ENCODE measurements at places on chromosomes 2 and 18.

DNA sequence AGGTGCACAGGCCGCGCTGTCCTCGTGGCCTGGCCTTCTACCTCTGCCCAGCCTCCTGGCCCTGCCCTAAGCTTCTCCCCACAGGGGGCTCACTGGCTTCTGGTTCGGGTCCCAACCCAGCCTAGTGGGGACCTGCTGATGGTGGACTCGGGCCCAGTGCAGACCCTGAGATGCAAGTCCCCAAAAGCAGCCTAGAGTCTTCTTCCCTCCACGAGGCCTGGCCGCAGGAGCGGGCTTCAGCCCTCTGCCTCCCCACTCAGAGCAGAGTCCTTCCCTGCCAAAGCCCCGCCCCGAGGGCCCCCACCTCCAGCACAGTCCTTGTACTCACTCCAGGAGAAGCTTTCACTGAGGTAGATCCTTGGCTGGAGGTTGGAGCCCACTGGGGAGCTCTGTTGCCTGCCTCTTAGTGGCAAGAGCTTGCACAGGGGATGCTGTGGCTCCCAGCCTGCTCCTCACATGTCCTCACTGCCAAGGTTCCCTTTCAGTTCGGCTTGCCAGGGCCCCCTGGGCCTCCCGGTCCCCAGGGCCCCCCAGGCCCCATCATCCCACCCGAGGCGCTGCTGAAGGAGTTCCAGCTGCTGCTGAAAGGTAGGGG is 3.6 kb downstream of the ERFE start:
- DNase-seq = no peak

- no peak for DNase-seq
These were observed 109.9 kb downstream of the PDE1A start for GRCh38 chr2:182316950-182317349.

GRCh38 chr2:8573942-8574195 is 108.0 kb upstream of the ID2 start:
- DNase-seq = no peak

- DNase-seq = no peak
These were observed 424.0 kb upstream of the SPRED2 start for GRCh38 chr2:65856423-65856822.

DNA sequence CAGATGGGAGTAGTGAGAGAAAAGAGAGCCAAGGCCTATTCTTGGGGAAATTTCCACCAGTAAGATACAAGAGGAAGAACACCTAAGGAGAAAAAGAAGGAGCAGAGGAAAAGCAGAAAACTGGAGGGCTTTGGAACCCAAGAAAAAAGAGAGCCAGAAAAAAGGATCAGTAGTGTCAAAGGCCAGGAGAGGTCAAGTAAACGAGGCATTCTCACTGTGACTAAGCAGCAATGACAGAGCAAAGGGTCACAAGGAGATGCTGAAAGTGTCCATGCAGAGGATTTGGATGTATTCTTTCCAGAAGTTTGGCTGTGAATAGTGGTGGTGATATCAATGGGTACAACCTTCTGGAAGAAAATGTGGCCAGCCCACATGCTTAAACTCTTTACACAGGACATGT is 109.5 kb downstream of the DYNAP start:
- no peak for DNase-seq

GRCh38 chr2:165899311-165899710 is 54.3 kb downstream of the TTC21B start:
- no peak for DNase-seq

- no peak for DNase-seq
These were observed 2.7 kb upstream of the TGIF1 start for GRCh38 chr18:3447068-3447894.

- no peak for DNase-seq
These were observed 514.8 kb upstream of the HNMT start for GRCh38 chr2:137449454-137449853.

GRCh38 chr2:207480521-207481040 is 49.2 kb upstream of the CREB1 start:
- no peak for DNase-seq

DNA sequence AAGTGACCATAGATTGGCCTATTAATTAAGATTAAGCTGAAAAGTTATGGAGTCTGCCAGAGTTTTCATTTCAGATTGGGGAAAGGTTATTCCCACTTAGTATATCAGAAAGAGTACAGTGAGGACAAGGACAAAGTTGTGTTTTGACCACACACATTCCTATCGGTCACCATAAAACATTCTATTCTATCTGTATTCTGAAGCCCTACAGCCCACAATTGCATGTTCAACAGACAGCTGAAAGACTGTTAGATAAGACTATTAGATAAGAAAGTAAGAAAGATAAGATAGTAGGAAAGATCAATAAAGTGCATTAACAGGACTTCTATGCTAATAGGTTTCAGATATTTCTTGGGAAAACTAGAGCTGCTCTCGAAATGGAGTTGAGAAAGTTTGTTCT is 26.7 kb upstream of the ACYP2 start:
- DNase-seq = no peak

- DNase-seq = no peak
These were observed 250.5 kb upstream of the NETO1 start for GRCh38 chr18:73118121-73118816.

- DNase-seq = no peak
These were observed 173.9 kb downstream of the RNF152 start for GRCh38 chr18:61718944-61719343.

DNA sequence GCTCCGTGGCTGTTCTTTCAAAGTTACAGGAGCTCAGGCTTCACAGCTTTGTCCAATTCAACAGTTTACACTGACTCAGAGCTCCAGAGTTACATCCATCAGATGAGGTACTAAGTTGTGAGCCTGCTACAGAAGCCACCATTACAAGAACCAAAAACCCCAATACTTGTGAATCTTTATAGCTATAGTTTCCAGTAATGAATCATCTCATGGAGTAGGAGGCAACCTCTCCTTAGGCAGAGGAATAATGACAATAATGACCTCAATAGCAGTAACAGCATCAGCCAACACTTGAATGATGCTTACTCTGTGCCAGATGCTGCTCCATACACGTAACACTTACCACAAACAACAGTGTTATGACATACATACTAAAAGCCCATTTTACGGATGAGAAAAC is 3.6 kb downstream of the ZC3H8 start:
- no peak for DNase-seq

DNA sequence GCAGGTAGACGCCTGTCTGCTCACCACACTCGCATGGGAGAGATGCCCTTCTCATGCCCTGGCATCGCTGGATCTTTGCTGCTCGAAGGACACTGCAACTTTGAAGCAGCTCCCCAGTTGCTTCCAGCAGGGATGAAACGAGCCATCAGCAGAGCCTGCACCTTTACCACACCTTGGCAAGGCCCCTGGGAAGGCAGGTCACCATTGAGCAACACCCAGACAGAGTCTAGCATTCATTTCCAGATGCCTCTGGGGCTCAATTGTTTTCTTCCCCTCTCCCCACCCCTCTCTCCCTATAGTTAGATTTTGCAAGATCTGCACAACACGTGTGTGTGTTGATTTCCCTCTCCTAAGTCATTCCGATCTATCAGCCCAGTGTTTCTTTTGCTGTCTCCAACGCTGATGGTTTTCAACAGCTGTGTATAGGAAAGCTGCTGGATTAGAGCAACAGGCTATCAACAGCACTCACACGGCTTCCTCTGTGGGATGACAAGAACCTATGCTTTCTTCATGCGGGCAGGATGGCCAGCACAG is 25.6 kb upstream of the INHBB start:
- no peak for DNase-seq

- no peak for DNase-seq
These were observed 229.6 kb upstream of the ID2 start for GRCh38 chr2:8452296-8452695.

DNA sequence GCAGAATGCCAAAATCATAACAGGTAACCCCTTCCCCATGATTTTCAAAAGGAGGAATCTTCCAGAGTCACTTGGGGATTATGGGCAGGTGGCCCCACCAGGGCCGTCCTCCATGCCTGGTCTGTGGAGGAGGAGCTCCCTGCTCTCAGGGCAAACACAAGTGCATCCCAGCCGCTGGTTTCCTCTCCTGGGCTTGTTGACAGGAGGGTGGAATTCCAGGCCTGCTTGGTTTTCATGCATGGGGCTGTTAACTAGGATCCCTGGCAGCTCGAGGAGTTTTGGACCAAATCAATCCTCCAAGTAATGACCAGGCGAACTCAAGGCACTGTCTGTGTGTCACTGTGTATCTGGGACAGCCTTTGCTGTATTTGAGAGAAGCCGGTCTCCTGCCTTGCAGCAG is 45.3 kb downstream of the FOSL2 start:
- no peak for DNase-seq

GRCh38 chr2:9211496-9211895 is 4.9 kb downstream of the ASAP2 start:
- DNase-seq = no peak

- DNase-seq = no peak
These were observed 20.4 kb downstream of the UBXN4 start for GRCh38 chr2:135762022-135762421.

GRCh38 chr2:143254110-143254509 is 124.9 kb downstream of the ARHGAP15 start:
- no peak for DNase-seq

DNA sequence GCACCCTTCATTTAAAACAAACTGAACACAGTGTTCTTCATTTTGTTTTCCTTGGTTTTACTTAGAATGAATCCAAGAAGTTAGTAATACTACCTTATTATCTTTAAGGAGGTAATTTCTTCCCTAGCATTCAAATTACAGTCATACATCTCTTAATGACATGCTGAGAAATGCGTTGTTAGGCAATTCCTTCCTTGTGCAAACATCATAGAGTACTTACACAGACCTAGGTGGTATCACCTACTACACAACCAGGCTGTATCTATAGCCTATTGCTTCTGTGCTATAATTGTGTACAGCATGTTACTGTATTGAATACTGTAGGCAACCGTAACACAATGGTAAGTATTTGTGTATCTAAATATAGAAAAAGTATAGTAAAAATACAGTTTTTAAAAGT is 8.4 kb upstream of the CABYR start:
- DNase-seq = no peak

DNA sequence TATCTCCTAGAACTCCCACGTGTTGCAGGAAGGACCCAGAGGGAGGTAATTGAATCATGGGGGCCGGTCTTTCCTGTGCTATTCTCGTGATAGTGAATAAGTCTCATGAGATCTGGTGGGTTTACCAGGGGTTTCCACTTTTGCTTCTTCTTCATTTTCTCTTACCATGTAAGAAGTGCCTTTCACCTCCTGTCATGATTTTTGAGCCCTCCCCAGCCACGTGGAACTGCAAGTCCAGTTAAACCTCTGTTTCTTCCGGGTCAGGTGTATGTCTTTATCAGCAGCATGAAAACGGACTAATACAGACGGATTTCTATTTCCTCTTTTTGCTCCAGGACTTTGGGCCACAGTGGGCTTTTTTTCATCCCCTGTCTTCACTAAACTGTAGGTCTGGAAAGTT is 88.3 kb upstream of the KCNE4 start:
- DNase-seq = no peak

GRCh38 chr2:240848900-240849680 is 19.5 kb upstream of the AGXT start:
- no peak for DNase-seq

DNA sequence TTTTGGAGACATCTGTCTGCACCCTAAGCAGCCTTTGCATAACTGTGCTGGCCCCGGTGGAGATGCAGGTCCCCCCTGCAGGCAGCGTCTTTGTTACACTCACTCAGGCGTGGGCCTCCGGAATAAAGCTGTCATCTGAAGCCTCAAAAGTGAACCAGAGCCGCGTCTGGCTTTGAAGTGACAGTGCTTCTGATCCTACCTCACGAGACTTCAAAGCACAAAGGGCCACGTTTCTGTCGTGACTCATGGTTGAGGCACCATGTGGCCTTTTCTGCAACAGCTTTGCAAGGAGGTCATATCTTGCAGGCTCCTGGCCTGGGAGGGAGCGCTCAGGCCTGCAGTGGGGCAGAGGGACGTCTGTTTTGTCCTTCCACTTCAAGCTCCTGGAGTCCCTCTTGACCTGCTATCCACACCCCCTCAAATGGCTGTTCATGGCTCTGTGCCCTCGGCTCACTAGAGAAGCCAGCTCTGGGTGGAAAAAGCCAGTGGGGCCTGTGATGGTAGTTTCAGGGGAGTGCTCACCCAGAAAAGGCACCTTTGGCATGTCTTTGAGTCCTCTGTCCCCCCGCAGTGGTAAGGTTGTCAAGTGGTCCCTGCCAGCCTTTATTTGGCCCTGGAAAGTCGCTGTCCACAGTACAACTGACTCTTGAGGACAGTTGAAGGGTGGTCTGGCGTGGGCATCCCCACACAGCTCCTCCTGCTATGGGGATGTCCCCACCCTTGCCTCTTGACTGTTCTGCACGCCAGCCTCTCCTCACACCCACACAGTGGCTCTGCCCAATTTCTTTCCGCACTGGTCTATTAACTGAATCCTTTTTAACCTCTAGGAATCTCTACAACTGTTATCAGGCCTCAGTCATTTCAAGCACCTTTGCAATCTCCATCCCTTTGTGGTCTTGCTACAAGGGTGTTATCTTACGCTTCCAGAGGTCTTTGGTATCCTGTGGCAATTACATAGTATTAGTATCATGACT is 19.3 kb downstream of the GPR55 start:
- no peak for DNase-seq

- no peak for DNase-seq
These were observed 82.7 kb downstream of the SH3BP4 start for GRCh38 chr2:235034265-235035118.

GRCh38 chr2:119715409-119716283 is 36.6 kb downstream of the TMEM177 start:
- DNase-seq = no peak

DNA sequence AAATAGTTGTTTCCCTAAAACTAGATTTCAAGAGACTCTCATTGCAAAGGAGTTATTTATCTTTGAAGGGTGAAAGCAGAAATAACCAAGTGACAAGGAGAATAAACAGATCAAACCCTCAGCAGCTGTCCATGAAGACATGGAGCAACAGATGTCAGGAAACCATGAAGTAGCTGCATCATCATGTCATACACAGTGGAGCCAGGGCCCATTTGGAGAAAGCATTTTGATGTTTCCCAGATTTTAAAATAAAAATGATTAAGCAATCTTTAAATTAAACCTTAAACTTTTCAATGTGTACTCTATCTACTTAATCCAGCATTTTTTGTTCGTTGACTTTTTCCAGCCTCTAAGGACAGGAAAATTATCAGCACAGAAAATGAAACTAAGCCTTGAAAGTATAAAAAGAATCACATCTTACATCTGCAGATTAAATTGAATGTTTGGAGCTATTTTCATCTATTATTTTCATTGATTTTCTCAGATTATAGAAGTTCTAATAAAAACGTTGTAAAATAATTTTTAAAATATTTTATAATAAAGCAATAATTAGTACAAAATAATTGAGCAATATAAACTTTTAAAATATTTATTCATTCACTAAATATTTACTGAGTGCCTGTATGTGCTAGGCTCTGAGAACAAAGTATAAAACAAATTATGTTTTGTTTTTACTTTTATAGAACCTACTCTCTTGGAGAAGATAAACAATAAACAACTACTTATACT is 860.1 kb downstream of the BCL11A start:
- no peak for DNase-seq

DNA sequence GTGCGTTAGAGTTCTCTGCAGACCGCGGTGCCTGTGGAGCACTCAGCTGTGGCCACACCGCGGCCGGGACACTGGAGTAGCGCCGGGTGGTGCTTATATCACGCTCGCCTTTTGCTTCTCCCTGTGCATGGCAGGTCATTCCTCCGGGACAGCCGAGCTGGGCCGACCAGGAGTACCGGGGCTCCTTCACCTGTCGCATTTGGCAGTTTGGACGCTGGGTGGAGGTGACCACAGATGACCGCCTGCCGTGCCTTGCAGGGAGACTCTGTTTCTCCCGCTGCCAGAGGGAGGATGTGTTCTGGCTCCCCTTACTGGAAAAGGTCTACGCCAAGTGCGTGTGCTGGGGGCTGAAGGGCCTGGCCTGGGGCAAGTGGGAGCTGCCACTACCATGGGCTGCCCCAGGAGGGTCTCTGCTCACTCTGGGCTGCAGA is 4.2 kb downstream of the CAPN10 start:
- no peak for DNase-seq
